ENCODE measurements at places on chromosomes 13 and 19.

DNA sequence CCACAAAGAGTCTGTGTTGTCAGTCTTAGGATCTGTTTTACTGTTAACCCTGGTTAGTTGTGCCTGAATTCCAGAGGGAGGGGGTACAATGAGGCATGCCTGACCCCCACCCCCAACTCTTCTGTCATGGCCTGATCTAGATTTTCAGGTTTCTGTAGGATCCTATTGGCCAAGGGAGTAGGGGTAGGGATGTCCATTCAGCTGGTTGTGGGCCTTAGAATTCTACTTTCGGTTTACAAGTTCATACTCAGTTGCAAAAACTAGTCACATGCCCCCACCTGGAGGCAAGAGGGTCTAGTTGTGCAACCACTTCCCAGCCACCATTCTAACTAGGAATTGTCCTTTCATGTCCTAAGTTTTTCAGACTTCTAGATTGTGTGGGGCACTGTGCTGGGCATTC is 94.3 kb upstream of the MBNL2 start:
- no peak for DNase-seq

GRCh38 chr13:20353973-20354372 is 121.9 kb upstream of the GJB6 start:
- no peak for DNase-seq

DNA sequence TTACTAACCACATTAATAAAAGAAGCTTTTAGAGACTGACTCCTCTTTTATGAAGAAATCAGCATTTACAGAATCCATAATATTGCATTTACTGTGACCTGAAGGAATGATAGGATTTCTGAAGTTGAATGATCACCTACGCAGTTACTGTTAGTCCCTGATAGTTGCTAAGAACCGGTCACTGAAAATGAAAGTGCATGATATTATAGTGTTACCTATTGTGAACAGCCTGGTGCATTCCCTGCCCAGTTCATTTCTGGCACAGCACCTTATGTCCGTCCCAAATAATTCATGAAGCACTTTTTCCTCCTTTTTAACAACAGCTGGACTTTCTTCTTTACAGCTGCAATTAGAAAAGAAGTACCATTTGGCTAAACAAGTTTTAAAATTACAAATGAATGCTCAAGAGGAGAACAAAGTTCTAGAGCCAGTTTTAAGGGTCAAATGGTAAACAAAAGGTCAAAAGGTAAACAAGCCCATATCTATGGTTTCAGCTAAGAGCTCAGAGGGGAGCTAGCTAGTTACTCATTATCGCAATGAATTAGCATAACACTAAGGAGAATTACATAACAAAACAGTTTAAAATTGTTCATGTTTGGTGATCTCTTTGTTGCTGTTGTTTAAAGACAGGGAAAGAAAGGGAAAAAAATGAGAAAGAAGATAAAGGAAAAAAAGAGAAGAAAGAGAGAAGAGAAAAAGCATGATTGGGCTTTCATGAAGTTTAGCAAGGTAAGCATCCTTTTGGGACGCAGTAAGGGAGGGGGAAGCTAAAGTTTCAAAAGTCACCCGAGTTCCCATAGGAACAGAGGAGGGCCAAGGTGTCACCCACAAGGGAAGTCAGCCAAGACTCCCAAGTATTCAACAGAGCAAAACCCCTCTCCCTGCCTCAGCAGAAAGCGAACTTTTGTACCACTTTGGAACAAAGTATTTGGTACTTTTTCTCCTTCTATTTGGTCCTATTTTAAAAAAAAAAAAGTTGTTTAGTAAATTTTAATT is 50.2 kb downstream of the FLT3 start:
- no peak for DNase-seq

DNA sequence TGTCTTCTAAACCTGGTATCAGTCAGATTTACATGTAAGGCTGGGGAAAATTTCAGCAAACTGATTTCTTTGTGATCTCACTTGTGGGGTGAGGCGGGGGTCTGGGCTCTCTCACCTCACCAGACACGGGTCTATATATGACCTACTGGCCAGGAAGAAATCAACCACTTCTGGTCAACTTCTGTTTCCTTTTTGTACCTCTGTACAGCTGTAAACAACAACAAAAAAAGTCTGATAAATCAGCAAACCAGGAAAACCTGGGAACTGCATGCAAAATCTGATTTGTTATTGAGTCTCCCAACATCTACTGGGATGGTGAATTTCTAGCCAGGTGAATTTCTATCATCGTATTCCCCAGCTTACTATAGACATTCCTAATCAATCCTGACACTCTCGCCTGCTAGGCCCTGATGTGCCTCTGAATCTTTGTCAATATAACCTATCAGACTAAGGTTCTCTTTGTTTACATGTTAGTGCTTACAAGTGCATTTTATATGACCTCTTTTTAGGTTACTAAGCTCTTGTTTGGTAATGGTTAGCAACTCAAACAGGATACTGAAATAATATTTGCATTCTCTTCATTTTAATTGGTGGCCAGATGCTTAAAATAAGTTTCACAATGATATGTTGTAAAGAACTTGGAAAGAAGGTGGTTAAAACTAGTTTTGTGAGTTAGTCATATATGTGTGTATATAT is 77.7 kb downstream of the LRRC63 start:
- DNase-seq, result no peak

DNA sequence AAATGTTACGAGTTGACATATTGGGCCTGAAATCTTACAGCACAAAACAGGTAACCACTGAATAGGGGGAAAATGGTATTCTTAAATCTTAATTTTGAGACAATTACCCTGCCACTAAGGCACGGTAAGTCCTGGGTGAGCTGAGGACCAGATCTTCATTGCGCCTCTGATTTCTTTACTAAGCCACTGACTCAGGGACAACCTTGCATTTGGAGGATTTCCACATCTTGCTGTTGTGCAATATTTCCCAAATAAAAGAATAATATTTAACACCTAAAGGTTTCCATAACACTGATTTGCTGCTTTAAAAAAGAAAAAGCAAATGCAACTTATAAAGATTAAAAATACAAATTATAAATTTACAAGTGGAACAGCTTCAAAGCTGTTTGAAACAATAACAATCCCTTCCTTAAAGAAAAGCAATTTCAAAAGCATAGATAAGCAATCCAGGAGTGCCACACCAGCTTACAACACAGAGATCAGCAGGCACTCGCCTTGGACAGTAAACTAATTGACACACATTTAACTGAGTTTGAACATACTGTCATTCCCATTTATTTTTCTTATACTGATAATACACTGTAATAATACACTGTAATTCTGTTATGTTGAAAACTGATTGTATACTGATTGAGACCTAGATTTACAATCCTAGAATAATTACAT is 79.6 kb upstream of the DOCK9 start:
- DNase-seq, result no peak

DNA sequence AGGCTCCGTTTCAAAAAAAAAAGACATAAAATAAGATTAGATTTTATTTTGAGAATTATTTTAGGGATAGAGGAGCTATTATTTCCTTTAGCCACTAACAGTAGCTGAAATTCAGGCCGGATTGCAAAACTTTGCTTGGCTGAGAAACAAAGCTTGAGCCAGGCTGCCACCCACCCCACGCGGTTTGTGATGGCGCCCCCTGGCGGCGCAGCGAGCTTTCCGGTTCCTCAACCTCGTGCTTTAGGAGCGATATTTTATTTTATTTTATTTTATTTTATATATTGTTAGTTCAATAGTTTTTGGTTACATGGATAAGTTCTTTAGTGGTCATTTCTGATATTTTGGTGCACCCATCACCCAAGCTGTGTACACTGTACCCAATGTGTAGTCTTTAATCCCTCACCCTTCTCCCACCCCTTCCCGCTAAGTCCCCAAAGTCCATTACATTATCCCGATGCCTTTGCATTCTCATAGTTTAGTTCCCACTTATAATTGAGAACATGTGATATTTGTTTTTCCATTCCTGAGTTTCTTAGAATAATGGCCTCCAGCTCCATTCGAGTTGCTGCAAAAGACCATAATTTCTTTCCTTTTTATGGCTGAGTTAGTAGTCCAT is 19.8 kb upstream of the CEACAM4 start:
- DNase-seq, result no peak

GRCh38 chr13:44605275-44605674 is 29.1 kb upstream of the TSC22D1 start:
- no peak for DNase-seq

DNA sequence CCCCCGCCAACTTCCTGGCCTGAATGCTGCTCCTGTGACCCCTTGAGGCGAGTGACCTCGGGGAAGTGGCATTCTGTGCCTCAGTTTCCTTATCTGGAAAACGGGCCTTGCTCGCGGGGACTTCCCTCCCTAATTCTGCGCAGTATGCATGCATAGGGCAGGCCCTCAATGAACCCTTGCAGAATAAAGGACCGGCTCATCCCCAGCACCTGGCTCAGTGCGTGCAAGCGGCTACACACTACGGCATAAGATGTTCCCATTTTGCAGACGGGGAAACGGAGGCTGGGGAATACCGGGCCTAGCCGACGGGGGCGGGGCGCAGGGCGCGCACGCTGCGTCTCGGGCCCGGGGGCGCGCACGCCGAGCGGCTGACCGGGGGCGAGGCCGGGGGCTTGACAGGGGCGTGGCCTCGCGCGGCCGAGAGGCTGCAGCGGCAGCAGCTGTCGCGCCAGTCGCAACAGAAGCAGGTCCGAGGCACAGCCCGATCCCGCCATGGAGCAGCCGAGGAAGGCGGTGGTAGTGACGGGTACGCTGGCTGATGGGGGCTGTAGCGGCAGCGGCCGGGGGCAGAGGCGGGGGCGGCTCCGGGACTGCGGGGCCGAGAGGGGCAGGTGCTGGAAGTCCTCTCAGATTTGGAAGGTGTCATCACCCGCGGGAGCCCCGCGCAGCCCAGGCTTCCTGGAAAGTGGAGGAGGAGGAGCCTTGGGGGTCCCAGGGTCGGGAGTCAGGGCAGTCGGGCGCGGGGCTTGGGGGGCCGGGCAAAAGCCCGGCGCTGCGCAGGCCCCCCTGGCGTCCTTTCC is at the start of gene PGPEP1:
TSS of gene PGPEP1 (plus strand) at position 409 of the 800 bp plus-strand sequence. CDS start at position 493, 84 bp downstream.
- DNase-seq, result no peak

DNA sequence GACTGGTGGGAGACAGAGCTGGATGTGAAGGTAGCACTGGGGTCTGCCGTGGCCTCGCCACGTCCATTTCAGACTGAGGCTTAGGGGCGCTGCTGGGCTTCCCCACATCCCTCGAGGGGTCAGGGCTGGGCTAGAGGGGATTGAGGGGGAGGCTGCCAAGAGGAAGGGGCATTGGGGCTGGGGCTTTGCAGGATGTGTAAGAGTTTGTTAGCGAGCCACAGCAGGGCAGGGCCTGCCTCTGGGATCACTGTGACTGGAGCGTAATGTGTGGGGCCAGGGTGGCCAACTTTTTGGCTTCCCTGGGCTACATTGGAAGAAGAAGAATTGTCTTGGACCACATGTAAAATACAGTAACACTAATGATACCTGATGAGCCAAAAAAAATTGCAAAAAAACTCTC is 14.1 kb downstream of the ARID3A start:
- DNase-seq, result no peak

DNA sequence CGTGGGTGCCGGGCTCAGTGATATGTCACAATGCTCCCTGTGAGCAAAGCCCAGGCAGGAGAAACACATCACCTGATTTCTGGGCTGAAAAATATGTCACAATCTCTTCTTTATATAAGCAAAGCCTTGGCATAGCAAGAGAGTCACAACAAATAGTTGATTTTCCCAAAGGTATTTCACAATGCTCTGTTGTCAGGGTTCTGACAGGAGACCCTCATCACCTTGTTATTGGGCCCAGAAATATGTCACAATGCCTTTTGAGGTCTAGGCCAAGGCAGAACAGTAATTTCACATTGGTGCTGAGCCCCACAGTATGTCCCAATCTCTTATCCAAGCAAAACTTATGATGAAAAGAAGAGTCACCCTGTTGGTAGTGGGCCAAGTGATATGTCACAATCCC is 125.7 kb downstream of the ZNF675 start:
- no peak for DNase-seq

DNA sequence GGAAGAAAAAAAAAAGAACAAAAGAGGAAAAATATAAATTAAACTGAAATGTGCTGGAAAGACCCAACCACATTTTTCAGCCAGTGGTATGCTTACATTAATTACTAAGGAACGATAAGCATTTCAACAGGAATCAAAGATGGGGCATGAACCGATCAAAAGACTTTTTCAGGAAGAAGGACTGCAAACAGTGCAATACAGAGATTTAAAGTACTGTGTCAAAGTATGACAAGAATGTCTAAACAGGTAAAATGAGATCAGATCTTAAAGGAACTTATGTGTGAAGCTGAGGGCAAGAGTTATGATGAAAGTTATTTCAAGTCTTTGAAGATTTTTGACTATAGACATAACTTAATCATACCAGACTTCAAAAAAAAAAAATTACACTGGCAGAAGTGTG is 1761.8 kb downstream of the SLITRK5 start:
- no peak for DNase-seq

DNA sequence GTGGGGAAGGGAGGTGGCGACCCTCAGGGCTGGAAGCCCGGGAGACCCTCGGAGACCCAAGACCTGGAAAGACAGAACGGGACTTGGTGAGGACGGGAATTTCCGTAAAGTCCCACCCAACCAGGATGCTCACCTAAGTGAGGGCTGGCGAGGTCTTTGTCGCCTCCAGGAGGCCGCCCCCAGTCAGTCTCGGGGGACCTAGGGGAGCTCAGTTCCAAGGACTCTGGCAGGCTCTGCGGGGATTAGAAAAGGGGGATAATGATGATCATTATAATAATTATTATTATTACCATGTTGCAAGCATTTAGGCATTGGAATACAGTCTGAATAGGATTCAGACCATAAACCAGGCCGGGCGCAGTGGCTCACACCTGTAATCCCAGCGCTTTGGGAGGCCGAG is 9.1 kb upstream of the HSD17B14 start:
- no peak for DNase-seq

- DNase-seq, result no peak
Measured at GRCh38 chr13:46202966-46203365, 8.8 kb upstream of the LRRC63 start.

DNA sequence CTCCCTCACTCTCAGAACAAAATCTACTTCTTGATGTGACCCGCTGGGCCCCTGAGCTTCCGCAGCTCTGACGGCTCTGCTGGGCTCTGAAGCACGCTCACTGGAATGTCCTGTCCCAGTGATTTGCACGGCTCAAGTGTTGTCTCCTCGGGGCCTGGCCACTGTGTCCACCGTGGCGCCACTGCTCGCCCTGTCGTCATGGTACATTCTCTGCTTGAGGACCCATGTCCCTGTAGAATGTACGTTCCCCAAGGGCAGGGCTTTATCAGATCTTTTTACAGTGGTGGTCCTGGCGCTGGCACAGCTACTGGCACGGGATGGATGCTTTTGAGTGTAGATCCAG is 12.1 kb downstream of the KLHL26 start:
- DNase-seq, result no peak

DNA sequence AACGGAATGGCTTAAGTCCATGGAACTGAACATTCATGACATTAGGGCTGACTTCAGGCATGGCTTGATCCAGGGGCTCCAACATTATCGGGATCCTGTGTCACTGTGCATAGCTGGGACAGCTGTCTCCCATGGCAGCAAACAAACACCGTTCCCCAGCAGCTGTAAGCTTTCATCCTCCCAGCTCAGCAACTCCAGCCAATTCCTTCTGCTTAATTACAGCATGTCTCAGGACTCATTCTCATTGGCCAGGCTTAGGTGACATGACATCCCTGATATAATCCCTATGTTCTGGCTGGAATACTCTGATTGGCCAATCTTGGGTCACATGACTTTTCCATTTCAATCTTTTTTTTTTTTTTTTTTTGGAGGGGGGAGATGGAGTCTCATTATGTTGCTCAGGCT is 10.9 kb upstream of the TLE5 start:
- peak; percentile 92 for DNase-seq

Measured in SHP77 treated with DMSO at 0.1 percent for 48 hours (cell line).